ENCODE measurements at places on chromosomes 11 and 22.

DNA sequence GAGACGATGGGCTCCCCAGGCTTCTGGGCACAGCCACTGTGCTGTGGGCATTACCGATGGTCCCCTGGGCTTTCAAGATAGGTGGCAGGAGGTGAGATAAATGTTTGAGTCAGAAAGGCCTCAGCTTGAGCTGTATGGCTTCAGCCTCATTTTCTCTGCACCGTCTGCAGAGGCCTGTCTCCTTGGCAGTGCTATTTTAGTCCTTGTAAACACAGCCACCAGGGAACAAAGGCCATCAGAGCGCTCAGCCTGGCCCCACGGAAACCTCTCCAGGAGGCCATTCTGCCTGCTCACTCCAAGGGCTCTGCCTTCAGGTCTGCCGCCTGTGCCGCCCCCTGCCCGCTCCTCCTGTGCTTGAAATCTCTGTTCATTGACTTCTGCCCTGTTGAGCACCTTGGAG lies 1424.9 kb downstream of the TBC1D22A start:
- no peak for DNase-seq

DNA sequence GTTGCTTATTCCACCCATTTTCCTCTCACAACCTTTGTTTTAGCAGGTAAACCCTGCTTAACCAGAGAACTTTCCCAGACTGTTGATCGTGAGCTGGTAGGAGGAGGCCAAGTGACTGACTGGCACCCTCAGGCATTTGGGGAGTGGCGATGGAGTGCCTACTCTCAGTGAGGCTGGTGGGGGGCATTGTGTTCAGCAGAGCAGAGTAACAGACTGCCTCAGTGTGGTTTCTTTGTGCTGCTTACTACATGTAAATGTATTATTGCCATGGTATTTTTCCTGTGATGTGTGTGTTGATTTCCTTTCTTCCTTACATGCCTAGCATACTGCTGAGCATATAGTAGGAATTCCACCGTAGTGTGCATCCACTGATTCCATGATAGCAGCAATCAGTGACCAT lies 2.6 kb downstream of the MARK2 start:
- DNase-seq, result no peak

- DNase-seq, result no peak
Measured at GRCh38 chr11:65895482-65895981, 4.7 kb downstream of the FOSL1 start.

GRCh38 chr11:103043826-103044678 lies 47.9 kb downstream of the DCUN1D5 start:
- DNase-seq, result no peak

GRCh38 chr11:134569195-134569594 lies 157.2 kb upstream of the B3GAT1 start:
- no peak for DNase-seq
